Heart right ventricle (tissue), 16 donors: ENCODE measurements at places on chromosomes 2 and 18.

- no peaks in the 10 kb centered on the region for H3K4me1 ChIP-seq
- no peak overlapping the region for H3K27ac ChIP-seq
- H3K36me3 ChIP-seq: no peaks in the 10 kb centered on the region
- no peaks in the 10 kb centered on the region for H3K27me3 ChIP-seq
- H3K4me3 ChIP-seq: no peak overlapping the region
These were observed 60.4 kb upstream of the ZNF397 start for GRCh38 chr18:35180455-35180854.

DNA sequence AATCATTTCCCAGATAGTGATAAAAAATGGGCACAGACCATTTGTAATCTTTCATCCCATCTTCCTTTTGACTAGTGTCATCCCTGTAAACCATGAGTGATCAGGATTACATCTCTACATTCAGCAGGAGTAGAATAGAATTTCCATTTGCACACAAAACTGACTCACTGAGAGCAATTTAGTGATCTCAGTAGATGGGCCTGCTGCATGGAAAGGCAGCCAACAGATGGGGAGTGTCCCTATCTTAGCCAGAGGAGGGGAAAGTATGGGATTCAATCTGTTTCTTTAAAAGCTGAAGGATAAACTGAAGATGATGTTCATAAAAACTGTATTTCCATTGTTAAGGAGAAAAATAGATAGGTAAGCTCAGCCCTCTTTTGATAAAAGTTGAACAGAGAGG, 441.7 kb downstream of the ZNF521 start:
- DNase-seq: no peak
- no peaks in the 10 kb centered on the region for H3K36me3 ChIP-seq
- no peak overlapping the region for H3K27ac ChIP-seq

GRCh38 chr2:170361090-170361936, 183.4 kb downstream of the MYO3B start:
- H3K4me3 ChIP-seq: no peak overlapping the region
- no peak overlapping the region for H3K27ac ChIP-seq
- peaks cover 46% of the 10 kb centered on the region for H3K27me3 ChIP-seq
- peak; percentile 12 for DNase-seq
- H3K4me1 ChIP-seq: no peaks in the 10 kb centered on the region
- no peaks in the 10 kb centered on the region for H3K36me3 ChIP-seq

- H3K27me3 ChIP-seq: no peaks in the 10 kb centered on the region
- H3K36me3 ChIP-seq: no peaks in the 10 kb centered on the region
- H3K4me3 ChIP-seq: peak overlapping the region; percentile 79
- H3K4me1 ChIP-seq: peaks cover 97% of the 10 kb centered on the region
- DNase-seq: no peak
These were observed 10.7 kb downstream of the ZEB2 start for GRCh38 chr2:144509001-144509878.

DNA sequence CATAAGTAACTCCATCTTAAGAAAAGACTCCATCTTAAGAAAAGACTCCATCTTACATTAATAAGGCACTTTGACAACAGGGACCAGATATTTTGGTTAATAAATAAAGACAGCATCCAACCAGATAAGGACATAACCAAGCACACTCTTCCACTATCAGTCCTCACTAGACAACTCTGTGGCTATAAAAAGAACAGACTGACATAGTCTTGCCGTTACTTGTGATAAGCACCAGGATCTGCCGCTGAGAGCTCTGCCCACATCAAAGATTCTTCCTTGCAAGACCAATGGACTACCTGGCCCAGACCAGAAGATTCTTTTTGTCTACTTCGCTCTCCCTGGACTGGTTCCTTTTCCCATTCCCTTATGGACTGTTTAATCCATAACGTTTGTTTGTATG, 667.4 kb downstream of the NYAP2 start:
- no peak overlapping the region for H3K27ac ChIP-seq
- no peaks in the 10 kb centered on the region for H3K27me3 ChIP-seq
- peaks cover 6% of the 10 kb centered on the region for H3K4me1 ChIP-seq
- H3K4me3 ChIP-seq: no peak overlapping the region
- no peaks in the 10 kb centered on the region for H3K36me3 ChIP-seq

GRCh38 chr2:138147796-138148195, 183.5 kb downstream of the HNMT start:
- no peaks in the 10 kb centered on the region for H3K4me1 ChIP-seq
- H3K36me3 ChIP-seq: no peaks in the 10 kb centered on the region
- no peaks in the 10 kb centered on the region for H3K27me3 ChIP-seq
